Fibroblast of the aortic adventitia (primary cell): ENCODE measurements at places on chromosomes 16 and 17.

DNA sequence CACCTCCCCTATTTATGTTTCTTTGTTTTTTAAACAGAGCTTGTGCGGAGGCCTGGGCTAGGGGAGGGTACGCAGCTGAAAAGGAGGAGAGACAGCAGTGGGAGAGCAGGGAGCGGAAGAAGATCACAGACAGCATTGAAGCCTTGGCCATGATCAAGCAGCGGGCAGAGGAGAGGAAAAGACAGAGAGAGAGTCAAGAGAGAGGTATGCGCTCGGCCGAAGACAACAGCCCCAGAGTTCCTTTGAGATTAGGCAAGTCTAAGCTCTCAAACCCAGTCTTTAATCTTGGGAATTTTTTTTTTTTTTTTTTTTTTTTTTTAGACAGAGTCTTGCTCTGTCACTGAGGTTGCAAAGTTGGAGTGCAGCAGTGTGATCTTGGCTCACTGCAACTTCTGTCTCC is 20.6 kb downstream of the DNAAF1 start:
- DNase-seq = no peak

DNA sequence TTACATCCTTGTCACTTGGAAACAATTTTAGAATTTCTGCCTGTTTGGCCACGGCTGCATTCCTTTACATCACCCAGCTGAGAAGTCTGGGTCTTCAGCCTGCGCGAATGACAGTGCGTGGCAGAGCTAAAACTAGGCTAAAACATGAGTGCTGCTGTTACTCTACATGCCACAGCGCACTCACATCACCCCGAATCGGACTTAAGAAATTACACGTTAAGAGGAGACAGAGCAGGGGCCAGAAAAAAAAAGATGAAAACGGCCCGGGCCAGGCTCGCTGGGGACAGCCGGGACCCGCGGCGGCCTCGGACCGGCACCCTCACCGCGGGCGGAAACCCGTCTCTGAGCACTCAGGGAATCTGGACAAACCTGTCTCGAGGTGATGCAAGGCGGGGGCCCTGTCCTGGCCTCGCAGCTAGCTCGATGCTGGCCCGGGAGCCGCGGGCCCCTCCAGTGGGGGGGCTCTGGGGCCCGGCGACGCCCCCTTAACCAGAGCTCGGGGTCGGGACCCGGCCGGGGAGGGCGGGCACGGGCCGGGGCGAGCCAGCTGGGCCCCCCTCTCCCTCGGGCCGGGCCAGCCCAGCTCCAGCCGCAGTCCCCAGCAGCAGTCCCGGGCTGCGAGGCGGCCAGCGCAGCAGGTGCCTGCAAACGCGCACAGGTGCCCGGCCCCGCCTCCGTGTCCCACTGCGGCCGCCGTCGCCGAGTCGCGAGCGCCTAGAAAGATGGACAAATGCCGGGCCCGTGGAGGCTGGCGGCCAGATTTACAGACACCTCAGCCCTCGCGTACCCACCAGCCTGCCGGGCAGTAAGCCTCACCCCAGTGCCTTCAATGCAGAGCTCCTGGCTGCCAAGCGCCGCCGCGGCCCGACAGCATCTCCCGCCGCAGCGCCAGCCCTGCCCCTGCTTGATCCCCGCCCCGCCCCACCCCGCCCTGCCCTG is at the start of gene AKTIP:
Gene AKTIP, minus strand, starts transcription at position 879 of the 939 bp plus-strand sequence. CDS start 2,950 bp downstream, outside the sequence.
- peak; percentile 53 for DNase-seq

GRCh38 chr16:67017421-67017750 is 11.6 kb upstream of the CBFB start:
- no peak for DNase-seq

GRCh38 chr16:22190081-22190775 is 15.8 kb upstream of the EEF2K start:
- DNase-seq = no peak

DNA sequence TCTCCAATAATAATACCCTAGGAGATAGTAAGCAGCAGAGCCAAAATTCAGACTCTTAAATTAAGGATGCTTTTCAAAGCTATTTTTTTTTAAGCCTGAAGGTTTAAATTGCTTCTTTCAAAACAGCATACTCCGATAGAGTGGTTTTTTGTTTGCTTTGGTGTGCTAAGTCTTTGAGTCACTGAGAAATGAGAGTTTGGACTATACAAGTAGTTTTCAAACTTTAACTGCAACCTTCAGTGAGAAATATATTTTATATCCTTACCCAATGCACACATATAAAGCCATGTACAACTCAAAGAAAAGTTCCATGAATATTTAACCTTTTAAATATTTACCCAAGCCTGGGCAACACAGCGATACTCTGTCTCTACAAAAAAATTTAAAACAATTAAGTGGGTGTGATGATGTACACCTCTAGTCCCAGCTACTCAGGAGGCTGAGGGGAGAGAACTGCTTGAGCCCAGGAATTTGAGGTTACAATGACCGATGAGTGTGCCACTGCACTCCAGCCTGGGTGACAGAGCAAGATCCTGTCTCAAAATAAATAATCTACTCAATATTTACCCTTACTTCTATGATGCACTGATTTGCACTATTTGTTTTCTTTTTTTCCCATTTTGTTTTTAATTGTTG is 19.2 kb downstream of the DCUN1D3 start:
- DNase-seq = no peak

DNA sequence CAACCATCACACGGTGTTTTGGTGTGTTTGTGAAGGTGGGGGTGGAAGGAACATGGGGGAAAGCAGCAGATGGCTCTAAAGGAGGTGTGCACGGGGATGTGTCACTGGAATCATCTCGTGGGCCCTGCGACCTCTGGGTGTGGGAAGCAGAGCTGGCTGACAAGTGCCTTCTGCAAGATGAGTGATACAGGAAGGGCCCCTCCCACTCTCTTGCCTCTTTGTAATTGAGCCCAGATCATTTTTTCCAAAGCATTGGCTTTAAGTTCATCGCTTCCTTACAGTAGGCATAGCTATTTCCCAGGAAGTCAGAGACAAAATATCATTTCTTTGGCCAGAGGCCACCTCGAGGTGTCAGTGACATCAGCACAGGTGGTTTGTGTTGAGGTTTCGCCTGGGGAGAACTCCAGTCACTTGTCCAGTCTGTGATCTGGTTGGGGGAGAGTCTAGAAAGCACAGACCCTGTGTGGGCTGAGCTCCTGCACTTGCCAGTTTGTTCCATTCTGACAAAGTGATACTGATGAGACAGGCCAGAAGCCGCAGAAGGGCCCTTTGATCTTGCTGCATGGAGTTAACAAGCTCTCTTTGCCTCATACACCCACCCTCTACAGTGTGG is 20.6 kb upstream of the SNTB2 start:
- DNase-seq = peak; percentile 39

- DNase-seq = peak; percentile 79
Observed at GRCh38 chr17:30344283-30345088, 10.6 kb upstream of the TMIGD1 start.

DNA sequence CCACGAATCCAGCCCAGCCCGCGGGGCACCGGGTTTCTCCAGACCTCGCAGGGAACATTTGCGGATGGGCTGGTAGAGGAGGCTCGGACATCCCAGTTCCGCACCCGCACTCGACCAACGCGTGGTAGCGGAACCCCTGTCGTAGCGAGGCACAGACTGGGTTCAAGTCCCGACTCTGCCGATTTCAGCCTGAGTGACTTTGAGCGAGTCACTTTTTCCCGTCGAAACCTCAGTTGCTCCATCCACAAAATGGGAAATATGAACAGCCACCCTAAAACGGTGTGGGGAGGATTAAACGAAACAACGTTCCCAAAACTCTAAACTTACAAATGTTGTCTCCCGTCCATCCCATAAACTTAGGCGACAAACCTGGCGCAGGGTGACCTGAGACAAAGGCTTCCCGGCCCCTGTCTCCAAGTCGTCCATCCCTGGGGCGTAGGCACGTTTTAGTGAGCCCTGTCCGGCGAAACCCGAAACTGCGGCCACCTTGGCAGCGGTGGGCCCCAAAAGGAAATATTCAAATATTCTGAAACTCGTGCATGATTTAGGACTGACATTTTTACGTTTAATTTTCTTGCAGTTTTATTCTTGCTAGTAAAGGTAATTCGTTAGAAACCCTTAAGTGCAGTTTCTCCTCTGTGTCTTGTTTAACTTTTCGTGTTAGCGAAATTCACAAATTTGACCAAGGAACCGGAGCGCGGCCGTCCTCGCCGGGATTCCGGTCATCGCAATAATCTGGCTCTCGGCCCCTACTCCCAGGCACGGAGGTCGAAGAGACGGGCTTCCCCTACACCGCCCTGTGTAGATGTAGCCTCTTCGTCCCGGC is 1.9 kb upstream of the MLLT6 start:
- no peak for DNase-seq

GRCh38 chr16:16032271-16032979 is 83.0 kb downstream of the ABCC1 start:
- DNase-seq = peak; percentile 25

DNA sequence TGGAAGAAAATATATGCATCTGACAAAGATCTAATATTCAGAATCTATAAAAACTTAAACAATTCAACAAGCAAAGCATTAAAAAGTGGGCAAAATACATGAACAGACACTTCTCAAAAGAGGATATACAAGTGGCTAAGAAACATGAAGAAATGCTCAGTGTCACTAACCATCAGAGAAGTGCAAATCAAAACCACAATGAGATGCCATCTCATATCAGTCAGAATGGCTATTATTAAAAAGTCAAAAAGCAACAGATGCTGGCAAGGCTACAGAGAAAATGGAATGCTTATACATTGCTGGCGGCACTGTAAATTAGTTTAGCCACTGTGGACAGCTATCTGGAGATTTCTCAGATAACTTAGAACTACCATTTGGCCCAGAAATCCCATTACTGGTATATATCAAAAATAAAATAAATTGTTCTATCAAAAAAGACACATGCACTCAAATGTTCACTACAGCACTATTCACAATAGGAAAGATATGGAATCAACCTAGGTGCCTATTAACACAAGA is 179.5 kb downstream of the PCTP start:
- DNase-seq = no peak

DNA sequence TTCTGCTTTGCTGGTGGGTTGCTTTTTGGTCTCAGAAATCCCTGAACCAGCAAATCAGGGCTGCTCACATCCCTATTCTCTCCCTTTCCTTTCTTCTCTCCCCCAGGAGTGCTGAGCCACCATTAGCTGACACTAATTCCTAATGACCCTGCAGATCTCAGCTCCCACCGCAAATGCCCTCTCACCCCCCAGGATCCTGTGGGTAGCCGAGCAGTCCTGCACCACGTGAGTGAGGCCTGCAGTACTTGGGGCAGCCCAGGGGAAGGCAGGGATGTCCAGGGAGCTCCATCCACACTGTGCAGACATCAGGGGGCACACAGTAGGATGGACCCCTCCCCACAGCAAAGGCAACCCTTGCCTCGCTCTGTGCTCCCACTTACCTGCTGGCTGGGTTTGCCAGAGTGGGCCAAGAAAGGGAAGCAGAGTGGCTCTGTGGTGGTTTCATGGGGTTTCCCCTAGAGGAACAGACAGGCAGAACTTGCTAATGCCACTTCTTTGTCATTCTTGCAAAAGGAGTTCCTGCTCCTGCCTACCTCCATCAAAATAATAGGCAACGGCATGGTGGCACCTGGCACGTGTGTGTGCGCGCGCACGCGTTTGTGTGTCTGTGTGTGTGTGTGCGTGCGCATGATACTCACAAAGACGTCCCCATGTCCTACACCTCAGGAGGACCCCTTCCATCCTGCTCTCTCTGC is 135.6 kb downstream of the GAS7 start:
- no peak for DNase-seq

DNA sequence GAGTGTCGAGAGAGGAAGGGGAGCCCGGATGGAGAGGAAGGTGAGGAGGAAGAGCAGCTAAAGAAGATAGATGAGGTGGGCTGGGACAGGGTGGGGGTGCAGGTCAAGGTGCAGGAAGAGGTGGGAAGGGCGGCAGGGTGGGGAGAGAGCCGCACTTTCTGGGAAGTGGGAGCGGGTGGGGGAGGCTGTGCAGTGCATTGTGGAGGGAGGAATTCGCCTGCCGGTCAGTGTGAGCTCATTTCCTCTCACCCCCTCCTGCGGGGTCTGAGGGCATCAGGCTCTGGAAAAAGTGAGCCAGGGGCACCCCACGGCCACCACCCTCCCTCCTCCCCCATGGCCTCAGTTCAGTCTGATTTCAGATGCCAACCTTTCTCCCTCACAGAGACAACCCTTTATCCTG is 2.5 kb upstream of the ARHGAP23 start:
- no peak for DNase-seq

- no peak for DNase-seq
Observed at GRCh38 chr17:48102798-48103715, 1.8 kb upstream of the CBX1 start.

- DNase-seq = no peak
Observed at GRCh38 chr16:88553739-88554138, 16.5 kb upstream of the ZC3H18 start.

GRCh38 chr17:66661411-66662256 is 173.3 kb upstream of the CACNG5 start:
- peak; percentile 35 for DNase-seq

DNA sequence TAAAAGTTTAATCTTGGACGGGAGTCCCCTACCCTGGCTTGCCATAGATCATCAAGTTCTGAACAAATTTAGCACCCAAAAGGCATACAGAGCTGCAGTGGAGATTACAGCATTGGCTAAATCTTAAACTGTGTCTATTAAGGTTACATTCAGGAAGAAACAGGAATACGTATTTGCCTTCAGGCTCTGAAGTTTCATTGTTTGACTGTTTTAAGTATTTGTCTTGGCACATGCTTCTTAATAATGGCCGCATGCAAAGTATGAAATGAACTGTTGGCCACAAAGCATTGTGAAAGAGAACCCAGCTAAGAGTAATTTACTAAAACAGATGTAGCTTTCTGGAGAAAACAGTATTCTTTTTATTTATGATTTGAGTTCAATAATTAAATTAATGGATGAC is 63.9 kb upstream of the CNEP1R1 start:
- DNase-seq = peak; percentile 75

- DNase-seq = no peak
Observed at GRCh38 chr17:2331303-2331702, 5.0 kb downstream of the TSR1 start.

DNA sequence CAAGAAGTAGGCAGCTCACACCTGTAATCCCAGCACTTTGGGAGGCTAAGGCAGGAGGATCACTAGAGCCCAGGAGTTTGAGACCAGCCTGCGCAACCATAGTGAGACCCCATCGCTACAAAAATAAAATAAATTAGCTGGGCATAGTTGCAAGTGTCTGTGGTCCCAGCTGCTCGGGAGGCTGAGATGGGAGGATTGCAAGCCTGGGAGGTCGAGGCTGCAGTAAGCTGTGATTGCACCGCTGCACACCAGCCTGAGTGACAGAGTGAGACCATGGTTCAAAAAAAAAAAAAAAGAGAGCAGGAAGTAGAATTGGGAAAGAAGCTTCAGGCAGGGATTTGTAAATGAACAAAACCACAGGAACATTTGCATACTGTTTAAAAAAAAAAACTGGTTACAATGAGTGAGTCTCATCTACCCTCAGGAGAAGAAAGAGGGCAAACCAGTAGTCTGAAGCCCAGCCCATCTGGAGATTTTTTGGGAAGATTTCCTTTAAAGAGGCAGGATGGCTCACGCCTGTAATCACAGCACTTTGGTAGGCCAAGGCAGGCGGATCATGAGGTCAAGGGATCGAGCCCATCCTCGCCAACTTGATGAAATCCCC is 7.9 kb downstream of the MPV17L start:
- DNase-seq = no peak

- peak; percentile 16 for DNase-seq
Observed at GRCh38 chr17:27630607-27631410, at the start of gene LGALS9. LGALS9 (plus strand) TSS chr17:27631188; CDS start chr17:27631266, 78 bp downstream.
